ENCODE measurements at places on chromosomes 5 and 9. TPM values are rescaled to one million over a fixed set of nuclear protein-coding genes. Genes with fewer than 3 reads are reported as not detected.

PRDM9 gene
- total RNA-seq: not detected

- DNase-seq: no peak
- H3K4me3 ChIP-seq: peak overlapping the region; percentile 84
- no peaks in the 10 kb centered on the region for H3K36me3 ChIP-seq
- H3K27me3 ChIP-seq: no peaks in the 10 kb centered on the region
Observed at GRCh38 chr9:34374905-34375552, 1.7 kb downstream of the MYORG start.

DNA sequence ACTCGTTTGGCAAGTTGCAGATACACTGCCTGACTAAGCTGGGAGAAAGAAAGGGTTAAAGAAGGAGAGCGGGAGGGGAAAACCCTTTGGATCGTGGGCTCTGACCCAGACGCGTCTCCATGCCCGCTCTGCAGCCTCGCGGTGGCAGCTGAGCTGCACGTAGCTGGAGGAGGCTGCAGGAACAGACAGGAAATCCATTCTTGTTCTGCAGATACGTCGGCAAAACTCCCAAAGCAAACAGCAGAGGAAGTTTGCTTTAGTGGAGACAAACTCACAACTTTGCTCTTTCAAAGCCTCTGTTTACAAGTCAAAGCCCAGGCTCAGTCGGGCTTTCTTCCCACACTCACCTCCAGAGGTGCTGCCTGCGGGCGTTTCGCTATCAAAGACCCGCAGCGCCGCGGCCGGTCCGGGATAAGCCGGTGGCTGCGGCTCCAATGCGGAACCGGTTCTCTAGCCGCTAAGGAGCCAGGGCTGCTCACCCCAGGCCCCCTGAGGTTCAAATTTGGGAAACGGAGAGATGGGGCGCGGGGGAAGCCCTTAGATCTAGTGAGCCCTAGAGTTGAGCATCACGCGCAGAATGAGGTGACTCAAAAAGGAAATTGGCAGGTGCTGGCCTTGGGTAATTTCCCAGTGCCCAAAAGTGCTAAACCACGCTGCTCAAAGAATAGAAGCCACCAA is 60.7 kb downstream of the MAT2B start:
- H3K4me3 ChIP-seq: no peak overlapping the region
- H3K27ac ChIP-seq: no peak overlapping the region
- no peaks in the 10 kb centered on the region for H3K4me1 ChIP-seq
- DNase-seq: no peak

NR2F1-AS1 gene
- 20.1 TPM for total RNA-seq

GRCh38 chr9:27784847-27785713 is 211.8 kb upstream of the C9orf72 start:
- H3K27me3 ChIP-seq: no peaks in the 10 kb centered on the region
- no peak overlapping the region for H3K27ac ChIP-seq
- H3K4me1 ChIP-seq: no peaks in the 10 kb centered on the region
- H3K4me3 ChIP-seq: no peak overlapping the region
- DNase-seq: no peak

DNA sequence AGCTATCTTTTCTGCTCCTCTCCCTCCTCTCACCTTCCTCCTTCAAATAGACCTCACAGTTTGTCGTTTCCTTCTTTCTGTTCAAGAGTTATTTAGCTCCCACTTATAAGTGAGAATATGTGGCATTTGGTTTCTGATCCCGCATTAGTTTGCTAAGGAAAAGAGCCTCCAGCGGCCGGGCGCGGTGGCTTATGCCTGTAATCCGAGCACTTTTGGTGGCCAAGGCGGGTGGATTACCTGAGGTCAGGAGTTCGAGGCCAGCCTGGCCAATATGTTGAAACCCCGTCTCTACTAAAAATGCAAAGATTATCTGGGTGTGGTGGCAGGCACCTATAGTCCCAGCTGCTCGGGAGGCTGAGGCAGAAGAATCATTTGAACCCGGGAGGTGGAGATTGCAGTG is 2101.6 kb downstream of the MAT2B start:
- no peak for DNase-seq
- no peaks in the 10 kb centered on the region for H3K36me3 ChIP-seq
- H3K4me1 ChIP-seq: no peaks in the 10 kb centered on the region
- no peak overlapping the region for H3K4me3 ChIP-seq
- no peaks in the 10 kb centered on the region for H3K27me3 ChIP-seq

LEAP2 gene
- 1.2 TPM for total RNA-seq

DNA sequence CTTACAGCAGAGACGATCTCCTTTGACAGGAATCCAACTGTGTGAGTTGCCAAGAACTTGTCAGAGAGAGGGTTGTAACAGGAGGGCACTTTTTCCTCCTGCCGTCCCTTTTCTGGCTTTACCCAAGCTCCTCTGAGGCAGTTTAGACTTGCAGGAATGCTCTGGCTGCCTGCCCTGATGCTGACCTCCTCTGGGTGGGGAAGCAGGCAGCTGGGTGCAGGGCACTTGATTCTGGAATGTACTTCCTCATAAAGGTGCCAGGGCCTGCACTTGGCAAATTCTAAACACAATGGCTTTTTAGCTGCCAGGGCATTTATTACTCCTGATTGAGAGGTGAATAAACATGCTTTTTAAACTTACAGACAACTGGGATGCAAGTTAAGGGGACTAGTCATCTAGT is 190.4 kb downstream of the EPB41L4A start:
- no peak overlapping the region for H3K27ac ChIP-seq
- no peak overlapping the region for H3K4me3 ChIP-seq
- no peaks in the 10 kb centered on the region for H3K27me3 ChIP-seq
- no peaks in the 10 kb centered on the region for H3K36me3 ChIP-seq
- DNase-seq: peak; percentile 36
- peaks cover 12% of the 10 kb centered on the region for H3K4me1 ChIP-seq

DNA sequence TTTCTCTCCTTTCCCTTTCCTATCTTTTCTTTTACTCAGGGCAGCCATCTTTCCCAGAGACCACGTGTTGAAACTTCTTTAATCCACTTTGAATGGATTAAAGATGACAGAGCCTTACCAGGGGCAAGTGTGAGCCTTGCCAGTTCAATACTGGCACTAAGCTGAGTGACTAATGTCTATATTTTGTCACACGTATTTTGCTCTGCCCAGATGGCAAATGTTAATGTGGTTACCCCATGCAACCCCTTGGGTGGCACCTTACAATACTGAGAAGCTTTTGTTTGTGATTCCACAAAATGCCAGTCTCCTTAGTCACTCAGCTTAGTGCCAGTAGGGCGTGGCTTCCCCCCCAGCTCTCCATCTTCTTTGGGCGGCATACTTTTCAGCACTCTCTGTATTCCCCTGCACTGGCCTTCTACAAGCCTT is 24.8 kb downstream of the ANXA1 start:
- H3K4me3 ChIP-seq: no peak overlapping the region
- DNase-seq: peak; percentile 78
- H3K36me3 ChIP-seq: no peaks in the 10 kb centered on the region

DMRT2 gene
- 0.17 TPM for total RNA-seq

- no peak overlapping the region for H3K4me3 ChIP-seq
- H3K27me3 ChIP-seq: no peaks in the 10 kb centered on the region
- DNase-seq: peak; percentile 6
- H3K4me1 ChIP-seq: no peaks in the 10 kb centered on the region
- no peak overlapping the region for H3K27ac ChIP-seq
Observed at GRCh38 chr9:83649080-83649479, 26.1 kb downstream of the IDNK start.

DNA sequence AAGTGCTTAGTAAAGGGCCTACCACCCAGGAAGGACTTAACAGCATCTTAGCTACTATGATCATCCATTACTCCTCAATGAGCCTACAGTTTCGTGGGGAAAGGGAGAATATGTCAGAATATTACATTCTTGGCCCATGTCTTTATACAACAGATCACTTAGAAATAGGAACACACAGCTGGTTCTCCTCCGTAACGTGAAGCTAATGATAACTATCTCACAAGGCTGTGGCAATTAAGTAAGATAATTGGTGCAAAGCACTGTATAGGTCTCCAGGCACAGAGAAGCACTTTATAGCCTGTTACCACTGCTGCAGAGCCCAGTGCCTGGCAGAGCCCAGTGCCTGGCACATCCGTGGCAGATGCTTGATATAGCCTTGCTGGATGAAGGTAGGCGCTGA is 347.6 kb downstream of the SLIT3 start:
- DNase-seq: no peak
- no peaks in the 10 kb centered on the region for H3K36me3 ChIP-seq
- no peaks in the 10 kb centered on the region for H3K4me1 ChIP-seq
- no peak overlapping the region for H3K4me3 ChIP-seq
- no peaks in the 10 kb centered on the region for H3K27me3 ChIP-seq
- H3K27ac ChIP-seq: no peak overlapping the region

SLC2A6 gene
- total RNA-seq: 10.7 TPM

DNA sequence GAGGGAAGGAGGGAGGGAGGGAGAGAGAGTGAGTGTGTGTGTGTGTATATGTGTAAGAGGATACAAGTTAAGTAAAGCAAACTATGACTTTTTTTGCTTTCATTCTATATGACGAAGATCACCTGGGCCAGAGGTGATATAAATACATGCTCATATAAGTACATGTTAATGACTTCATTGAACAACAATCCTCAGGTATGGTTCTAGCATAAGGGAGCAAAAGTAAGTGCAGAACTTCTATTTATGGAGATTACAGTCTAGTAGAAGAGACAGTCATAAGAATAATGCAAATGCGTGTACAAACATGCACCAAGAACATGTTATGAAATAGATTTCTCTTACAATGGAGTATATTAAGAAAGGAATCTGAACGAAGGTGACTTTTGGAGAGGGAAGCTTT is 1804.0 kb downstream of the MAT2B start:
- no peaks in the 10 kb centered on the region for H3K36me3 ChIP-seq
- H3K4me1 ChIP-seq: no peaks in the 10 kb centered on the region
- H3K27ac ChIP-seq: no peak overlapping the region
- no peak overlapping the region for H3K4me3 ChIP-seq

OR13C9 gene
- not detected for total RNA-seq

DNA sequence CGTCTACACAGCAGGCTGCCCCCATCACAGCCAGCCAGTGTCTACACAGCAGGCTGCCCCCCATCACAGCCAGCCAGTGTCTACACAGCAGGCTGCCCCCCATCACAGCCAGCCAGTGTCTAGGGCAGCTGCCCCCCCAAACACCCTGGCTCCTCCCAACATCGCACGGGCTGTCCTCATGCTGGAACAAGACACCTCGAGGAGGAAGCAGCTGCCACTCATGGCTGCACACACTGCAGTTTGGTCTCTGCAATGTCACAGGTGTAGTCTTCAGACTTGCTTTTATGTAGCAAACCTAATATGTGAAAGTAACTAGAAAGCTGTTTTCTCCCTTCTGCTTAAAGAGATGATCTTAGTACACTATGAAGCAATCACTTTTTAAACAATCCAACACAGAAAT is 9.7 kb downstream of the LRRC14B start:
- DNase-seq: no peak
- no peak overlapping the region for H3K27ac ChIP-seq
- H3K27me3 ChIP-seq: no peaks in the 10 kb centered on the region
- 0 out of 2 replicates have a peak, but pooled peaks cover 7% of the 10 kb centered on the region for H3K36me3 ChIP-seq
- H3K4me3 ChIP-seq: no peak overlapping the region

DNA sequence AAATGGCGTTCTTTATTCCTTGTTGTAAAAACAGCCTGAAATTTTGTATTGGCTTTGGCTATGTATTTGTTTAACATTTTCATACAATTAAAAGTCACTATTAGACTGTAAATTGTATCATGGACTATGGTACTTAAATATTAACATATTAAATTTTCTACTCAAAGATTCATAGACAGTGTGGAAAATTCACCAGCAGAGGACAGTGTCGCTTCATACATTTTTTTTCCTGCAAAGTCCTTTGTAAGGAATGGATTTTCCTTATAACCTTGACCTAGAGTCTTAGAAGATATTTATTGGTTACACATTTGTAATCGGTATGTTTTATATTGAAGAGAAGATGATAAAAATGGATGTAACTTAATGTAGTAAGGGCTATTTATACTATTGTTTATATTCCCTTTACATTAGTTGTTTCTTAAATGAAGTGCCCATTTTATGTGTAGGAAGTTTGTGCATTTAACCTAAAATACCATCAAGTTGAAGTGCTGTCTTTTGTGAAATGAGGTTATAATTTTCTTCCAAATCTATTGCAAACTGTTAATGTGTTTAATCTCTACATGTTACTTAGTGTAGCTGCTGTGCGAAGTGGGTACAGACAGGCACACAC is 150.1 kb downstream of the KDM4C start:
- H3K36me3 ChIP-seq: no peaks in the 10 kb centered on the region
- no peak overlapping the region for H3K4me3 ChIP-seq
- peaks cover 1% of the 10 kb centered on the region for H3K4me1 ChIP-seq
- peak; percentile 24 for DNase-seq
- no peak overlapping the region for H3K27ac ChIP-seq
- no peaks in the 10 kb centered on the region for H3K27me3 ChIP-seq

DNA sequence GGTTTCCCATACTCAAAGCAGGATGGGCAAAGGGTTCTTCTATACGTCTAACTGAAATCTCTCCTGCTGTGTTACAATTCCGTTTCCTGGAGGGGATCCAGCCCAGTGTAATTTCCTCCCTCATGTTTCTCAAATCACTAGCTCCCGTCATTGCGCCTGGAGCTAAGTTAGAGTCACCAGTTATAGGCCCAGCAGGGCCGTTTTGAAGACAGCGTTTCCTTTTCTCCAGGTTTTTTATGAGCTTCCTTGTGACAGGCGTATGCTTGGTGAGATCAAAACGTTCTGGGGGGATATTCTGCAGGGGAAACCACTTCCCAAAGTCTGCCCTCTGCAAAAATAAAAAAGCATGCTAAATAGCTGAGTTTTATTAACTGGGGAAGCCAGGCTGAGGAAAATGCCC is 53.0 kb upstream of the WWC1 start:
- no peak overlapping the region for H3K4me3 ChIP-seq
- peaks cover 7% of the 10 kb centered on the region for H3K4me1 ChIP-seq
- no peaks in the 10 kb centered on the region for H3K36me3 ChIP-seq

DNA sequence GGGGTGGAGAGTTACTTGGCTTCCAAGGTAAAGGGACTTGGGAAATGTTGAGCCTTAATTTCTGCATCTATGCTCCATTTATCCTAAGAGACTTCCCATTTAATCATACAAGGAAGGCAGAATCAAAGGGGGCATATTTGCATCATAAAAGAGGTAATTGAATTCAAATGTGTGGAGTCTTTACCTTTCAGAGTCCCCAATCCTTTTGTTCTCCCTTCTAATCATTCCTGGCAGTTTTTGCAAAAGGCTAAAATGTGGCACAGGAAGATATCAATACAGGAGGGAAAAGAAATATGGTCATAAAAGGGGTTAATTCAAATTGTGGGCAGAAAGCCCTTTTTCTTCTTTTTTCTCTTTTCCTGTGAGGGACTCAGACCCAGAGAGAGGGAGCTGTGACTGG is 69.5 kb downstream of the SFXN1 start:
- H3K27me3 ChIP-seq: peaks cover 53% of the 10 kb centered on the region
- H3K36me3 ChIP-seq: no peaks in the 10 kb centered on the region
- no peak for DNase-seq
- H3K4me3 ChIP-seq: no peak overlapping the region
- no peaks in the 10 kb centered on the region for H3K4me1 ChIP-seq
- no peak overlapping the region for H3K27ac ChIP-seq

FOXD4 gene
- total RNA-seq: 2.8 TPM

ADRB2 gene
- 0.25 TPM for total RNA-seq

DNA sequence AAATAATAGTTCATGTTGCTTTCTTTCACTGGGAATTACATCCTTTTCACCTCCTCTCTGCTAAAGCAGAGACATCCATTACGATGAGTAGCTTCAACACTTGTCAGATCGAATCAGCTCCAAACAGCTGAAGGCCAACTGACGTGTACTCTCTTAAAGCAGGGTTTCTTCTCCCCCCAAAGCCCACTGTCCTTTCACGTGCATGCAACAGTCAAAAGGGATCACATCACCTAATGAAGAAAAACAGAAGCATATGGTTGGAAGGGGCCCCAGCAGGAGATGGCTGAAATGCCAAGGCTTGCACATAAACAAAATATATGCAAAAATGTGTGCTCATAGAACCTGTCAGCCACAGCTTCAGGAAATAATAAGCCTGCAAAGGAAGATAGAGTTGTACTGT is 421.6 kb downstream of the ANXA1 start:
- no peaks in the 10 kb centered on the region for H3K4me1 ChIP-seq
- H3K4me3 ChIP-seq: no peak overlapping the region
- DNase-seq: no peak
- no peak overlapping the region for H3K27ac ChIP-seq
- H3K36me3 ChIP-seq: no peaks in the 10 kb centered on the region

CDH10 gene
- total RNA-seq: not detected
